Activated CD4-positive, alpha-beta T cell treated with anti-CD3 and anti-CD28 coated beads, Interleukin-2, amount 10 ng/mL, durations not matched to agents 7 days and 5 days (primary cell): ENCODE measurements at places on chromosomes 1 and 21.

GRCh38 chr1:22850681-22851080, 122.0 kb downstream of the LACTBL1 start:
- no peak for DNase-seq
- no peaks in the 10 kb centered on the region for H3K36me3 ChIP-seq
- H3K4me3 ChIP-seq = no peak overlapping the region
- H3K27me3 ChIP-seq = peaks cover 21% of the 10 kb centered on the region
- H3K27ac ChIP-seq = no peak overlapping the region

GRCh38 chr21:31117128-31117916, 79.0 kb upstream of the KRTAP19-8 start:
- H3K36me3 ChIP-seq = peaks cover 36% of the 10 kb centered on the region
- peaks cover 25% of the 10 kb centered on the region for H3K4me1 ChIP-seq
- no peak overlapping the region for H3K27ac ChIP-seq
- no peak overlapping the region for H3K4me3 ChIP-seq

- no peaks in the 10 kb centered on the region for H3K36me3 ChIP-seq
- H3K4me1 ChIP-seq = peaks cover 42% of the 10 kb centered on the region
- H3K27ac ChIP-seq = peak overlapping the region; percentile 16
- no peak for DNase-seq
Measured at GRCh38 chr1:155128755-155129473, 1.2 kb downstream of the EFNA1 start.

- peaks cover 3% of the 10 kb centered on the region for H3K4me1 ChIP-seq
- no peak overlapping the region for H3K27ac ChIP-seq
- H3K27me3 ChIP-seq = no peaks in the 10 kb centered on the region
- DNase-seq = peak; percentile 19
Measured at GRCh38 chr1:7975212-7975865, 13.8 kb downstream of the PARK7 start.
